ENCODE measurements at places on chromosomes 16 and 17. TPM values are rescaled to one million over a fixed set of nuclear protein-coding genes. Genes with fewer than 3 reads are reported as not detected.

Gene LONP2
- 52.0 TPM for total RNA-seq

Gene TBC1D3E
- total RNA-seq, result not detected

Gene ST6GALNAC1
- total RNA-seq, result not detected

Gene ITGA2B
- 1.8 TPM for total RNA-seq

Gene SLC16A13
- total RNA-seq, result 19.1 TPM

Gene TP53TG3
- total RNA-seq, result not detected

Gene ELP5
- total RNA-seq, result 70.5 TPM

Gene PPM1E
- total RNA-seq, result not detected

Gene HBA1
- total RNA-seq, result 4.6 TPM

Gene SPATA22
- total RNA-seq, result not detected

Gene RPH3AL
- 6.8 TPM for total RNA-seq

Gene ZNF597
- 2.7 TPM for total RNA-seq

Gene CPD
- 69.7 TPM for total RNA-seq

Gene KRTAP1-1
- not detected for total RNA-seq

Gene RASD1
- total RNA-seq, result 4.2 TPM

Gene PERCC1
- total RNA-seq, result 0.98 TPM

Gene PRSS36
- total RNA-seq, result 1.5 TPM

Gene NARF
- total RNA-seq, result 295 TPM

Gene PIRT
- not detected for total RNA-seq

Gene SGSM2
- total RNA-seq, result 16.6 TPM

Gene PTGES3L
- total RNA-seq, result 0.55 TPM

Gene SCGB1C2
- not detected for total RNA-seq

Gene FOXN1
- not detected for total RNA-seq

Gene FOXF1
- not detected for total RNA-seq

Gene KCNG4
- not detected for total RNA-seq

Gene PRSS27
- 1.1 TPM for total RNA-seq

Gene TBC1D3G
- total RNA-seq, result not detected

Gene HOXB7
- 2.7 TPM for total RNA-seq

Gene SLFN12L
- 40.2 TPM for total RNA-seq

Gene UBE2O
- total RNA-seq, result 66.9 TPM

Gene CORO1A
- total RNA-seq, result 1,615 TPM

Gene G6PC1
- not detected for total RNA-seq
